Fibroblast of villous mesenchyme (primary cell): ENCODE measurements at places on chromosomes 16 and 17. TPM values are rescaled to one million over a fixed set of nuclear protein-coding genes. Genes with fewer than 3 reads are reported as not detected.

Gene SLFN13
- 1.6 and 2.6 TPM in 2 replicates for total RNA-seq

Gene CIAO2B
- total RNA-seq, result 133 and 136 TPM in 2 replicates

Gene CES3
- total RNA-seq, result 0.32 TPM in 1 of 2 replicates, not detected in the other

Gene HBA2
- total RNA-seq, result not detected in 2 replicates

Gene FLYWCH2
- 47.1 and 62.5 TPM in 2 replicates for total RNA-seq

Gene SCGB1C2
- not detected in 2 replicates for total RNA-seq

Gene NGFR
- under 0.01 TPM in 2 replicates for total RNA-seq

Gene KCNH6
- under 0.01 TPM in 1 of 2 replicates, not detected in the other for total RNA-seq

Gene MARVELD3
- total RNA-seq, result under 0.01 TPM in 1 of 2 replicates, not detected in the other

Gene TMIGD1
- total RNA-seq, result not detected in 2 replicates

Gene TK2
- total RNA-seq, result 38.9 and 41.9 TPM in 2 replicates

Gene UMOD
- total RNA-seq, result not detected in 2 replicates

DNA sequence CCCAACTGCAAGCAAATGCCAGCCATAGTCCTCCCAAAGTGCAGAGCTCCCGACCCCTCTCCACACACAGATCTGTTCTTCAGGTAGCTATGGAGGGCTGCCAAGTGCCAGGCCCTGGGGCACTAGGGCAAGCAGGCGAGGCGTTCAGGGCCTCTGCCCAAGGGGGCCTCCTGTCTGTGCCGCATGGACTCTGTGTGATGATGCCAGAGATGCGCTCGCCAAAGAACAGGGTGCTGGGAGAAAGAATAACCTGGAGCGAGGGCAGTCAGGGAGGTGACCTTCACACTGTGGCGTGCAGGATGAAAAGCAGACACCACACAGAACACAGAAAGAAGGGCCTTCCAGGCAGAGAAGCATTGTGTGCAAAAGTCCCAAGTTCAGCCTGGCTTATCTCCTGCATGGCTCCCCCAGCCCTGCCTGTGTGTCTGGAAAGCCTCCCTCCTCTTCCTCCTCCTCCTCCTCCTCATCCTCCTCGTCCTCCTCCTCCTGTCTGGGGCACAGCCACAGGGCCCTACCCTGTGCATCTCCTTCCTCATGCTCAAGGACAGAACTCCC is 44.2 kb downstream of the PEMT start:
- DNase-seq, result no peak

DNA sequence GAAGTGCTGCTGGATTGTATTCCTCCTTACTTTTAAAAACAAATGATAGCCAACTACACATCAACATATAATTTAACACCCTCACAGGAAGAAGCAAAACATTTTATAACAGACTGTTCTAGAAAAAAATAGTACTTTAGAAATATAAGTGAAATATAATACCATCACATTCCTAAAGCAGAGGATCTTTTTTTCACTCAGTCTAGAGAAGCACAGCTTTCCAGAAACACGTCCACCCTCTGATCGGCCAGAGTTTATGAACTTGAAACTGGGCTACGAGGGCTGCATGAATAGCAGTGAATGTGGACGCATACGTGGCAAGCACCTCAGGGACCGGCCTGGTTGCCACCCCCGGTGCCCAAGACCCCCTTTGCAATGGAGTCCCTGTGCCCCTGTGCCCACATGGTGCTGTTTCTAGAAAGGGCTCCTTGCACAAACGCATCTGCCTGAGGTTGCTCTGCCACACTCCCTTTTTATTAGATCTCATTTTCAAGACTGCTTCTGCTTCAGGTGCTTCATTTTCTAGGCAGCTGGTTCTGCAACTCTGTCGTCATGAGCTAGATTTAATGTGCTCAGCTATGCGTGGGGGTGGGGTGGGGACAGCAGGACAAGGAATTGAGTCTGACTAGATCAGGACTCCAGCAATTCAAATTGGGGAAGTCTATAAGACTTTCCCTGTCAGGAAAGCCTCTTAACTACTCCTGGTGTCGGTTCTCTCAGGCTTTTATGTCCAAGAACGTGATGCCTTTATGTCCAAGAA is 29.1 kb upstream of the ERN1 start:
- DNase-seq, result no peak

DNA sequence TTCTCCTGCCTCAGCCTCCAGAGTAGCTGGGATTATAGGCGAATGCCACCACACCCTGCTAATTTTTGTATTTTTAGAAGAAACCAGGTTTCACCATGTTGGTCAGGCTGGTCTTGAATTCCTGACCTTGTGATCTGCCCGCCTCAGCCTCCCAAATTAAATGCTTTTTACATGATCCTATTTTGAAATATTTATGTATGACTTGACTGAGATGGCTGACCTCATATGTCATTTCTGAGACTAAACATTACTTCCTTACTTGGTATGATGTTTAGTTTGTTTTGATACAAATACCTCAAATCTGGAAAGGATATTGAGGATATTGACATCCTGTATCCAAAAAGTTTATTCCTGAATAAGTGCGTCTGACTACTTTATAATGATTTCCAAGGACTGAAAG is 11.9 kb downstream of the CALCOCO2 start:
- peak; percentile 28 for DNase-seq

GRCh38 chr17:82320956-82321927 is 3.8 kb upstream of the CD7 start:
- DNase-seq, result no peak

DNA sequence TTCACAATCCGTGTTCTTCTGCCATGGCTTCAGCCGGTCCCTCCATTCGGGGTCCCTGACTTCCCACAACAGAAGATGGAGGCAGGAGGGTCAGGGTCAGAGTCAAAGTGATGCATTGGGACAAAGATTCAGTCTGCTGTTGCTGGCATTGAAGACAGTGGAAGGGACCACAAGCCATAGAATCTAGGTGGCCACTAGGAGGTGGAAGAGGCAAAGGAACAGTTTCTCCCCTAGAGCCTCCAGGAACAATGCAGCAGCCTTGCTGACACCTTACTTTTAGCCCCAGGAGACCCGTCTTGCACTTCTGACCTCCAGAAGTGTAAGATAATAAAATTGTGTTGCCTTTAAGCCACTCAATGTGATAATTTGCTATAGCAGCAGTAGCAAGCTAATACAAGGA is 55.9 kb downstream of the MFSD11 start:
- peak; percentile 30 for DNase-seq

DNA sequence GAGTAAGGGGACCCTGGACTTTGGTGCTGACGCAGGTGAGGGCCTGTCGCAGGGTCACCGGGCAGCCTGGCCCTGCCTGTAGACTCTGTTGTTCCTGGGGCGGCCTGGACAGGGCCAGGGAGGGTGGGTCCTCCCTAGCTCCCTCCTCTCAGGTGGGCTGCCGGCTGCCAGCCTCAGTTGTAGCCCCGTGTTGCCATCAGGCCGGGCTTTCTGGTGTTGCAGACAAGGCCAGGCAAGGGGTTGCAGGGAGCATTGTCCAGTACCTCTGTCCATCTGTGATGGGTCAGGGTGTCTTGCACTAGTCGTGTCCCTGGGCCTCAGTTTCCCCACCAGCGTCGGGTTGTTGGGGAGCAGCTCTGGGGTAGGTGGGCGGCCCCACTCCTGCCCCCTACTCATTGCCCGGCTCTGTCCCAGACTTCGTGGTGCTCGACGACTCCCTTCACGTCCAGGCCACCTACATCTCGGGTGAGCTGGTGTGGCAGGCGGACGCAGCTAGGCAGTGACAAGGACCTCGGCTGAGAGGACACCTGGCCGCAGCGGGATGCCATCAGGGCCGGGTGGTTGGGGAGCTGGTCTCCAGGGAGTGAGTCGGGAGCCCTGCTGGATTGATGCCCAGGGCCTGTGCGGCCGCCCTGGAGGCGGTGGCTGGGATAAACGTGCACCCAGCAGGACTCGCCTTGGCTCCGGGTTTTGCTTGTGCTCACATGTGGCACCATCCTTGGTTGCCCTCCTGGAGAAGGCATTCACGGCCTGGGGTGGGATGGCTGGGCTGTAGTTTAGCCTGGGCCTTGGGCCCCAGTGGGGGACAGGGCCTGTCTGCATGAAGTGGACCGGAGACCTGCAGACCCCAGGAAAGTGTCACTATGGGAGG is 1.9 kb downstream of the CEMP1 start:
- DNase-seq, result no peak

DNA sequence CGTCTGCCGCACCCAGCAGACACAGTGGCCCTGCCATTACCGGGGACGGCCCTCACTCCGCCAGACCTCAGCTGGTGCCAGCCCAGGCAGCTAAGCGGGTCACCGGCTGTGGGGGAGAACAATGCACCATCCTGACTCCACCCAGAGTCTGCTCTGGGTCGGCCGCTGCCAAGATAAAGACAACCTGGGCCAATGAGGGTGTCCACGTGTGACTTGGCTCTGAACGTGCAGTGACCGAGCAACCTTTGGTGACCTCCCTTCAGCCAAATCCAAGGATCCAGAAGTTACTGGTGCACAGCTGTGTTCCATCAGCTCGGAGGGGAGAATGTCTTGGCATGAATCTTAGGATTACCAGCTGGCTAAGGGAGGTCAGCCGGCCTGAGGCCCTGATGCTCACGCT is 155.9 kb downstream of the NTN1 start:
- no peak for DNase-seq

DNA sequence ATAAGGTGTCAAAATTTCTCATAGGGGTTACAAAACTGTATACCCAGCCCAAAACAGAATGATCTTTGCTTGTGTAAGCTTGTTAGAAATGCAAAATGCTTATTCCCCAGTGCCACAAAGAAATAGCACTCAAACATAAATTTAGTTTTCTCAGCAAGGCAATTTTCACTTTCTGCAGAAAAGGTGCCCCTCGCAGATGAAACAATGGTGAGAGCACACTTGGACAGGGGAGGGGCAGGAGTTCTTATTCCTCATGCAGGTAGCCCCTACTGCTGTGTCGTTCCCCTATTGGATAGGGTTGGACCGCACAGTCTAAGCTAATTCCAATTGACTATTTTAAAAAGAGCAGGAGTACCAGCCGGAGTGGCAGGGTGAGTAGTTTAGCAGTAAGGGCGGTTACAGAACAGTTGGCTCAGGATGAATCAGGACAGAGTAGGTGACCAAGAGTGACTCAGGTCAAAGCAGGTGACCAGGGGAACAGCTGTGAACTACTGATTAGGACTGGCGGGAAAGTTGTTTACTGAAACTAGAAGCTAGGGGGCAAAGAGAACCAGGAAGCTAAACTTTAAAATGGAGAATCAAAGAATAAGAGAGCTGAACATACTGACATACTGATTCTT is 5.5 kb upstream of the LDHD start:
- DNase-seq, result no peak

- no peak for DNase-seq
Observed at GRCh38 chr16:80680839-80681238, 123.6 kb downstream of the CDYL2 start.

- no peak for DNase-seq
Observed at GRCh38 chr17:42114118-42114517, 1.6 kb upstream of the DHX58 start.

GRCh38 chr16:75491876-75492275 is 3.4 kb downstream of the CHST6 start:
- DNase-seq, result no peak

- no peak for DNase-seq
Observed at GRCh38 chr17:1645207-1646171, at the start of gene SCARF1. TSS of gene SCARF1 (minus strand) at chr17:1645732. CDS start at chr17:1645697, 35 bp downstream.

DNA sequence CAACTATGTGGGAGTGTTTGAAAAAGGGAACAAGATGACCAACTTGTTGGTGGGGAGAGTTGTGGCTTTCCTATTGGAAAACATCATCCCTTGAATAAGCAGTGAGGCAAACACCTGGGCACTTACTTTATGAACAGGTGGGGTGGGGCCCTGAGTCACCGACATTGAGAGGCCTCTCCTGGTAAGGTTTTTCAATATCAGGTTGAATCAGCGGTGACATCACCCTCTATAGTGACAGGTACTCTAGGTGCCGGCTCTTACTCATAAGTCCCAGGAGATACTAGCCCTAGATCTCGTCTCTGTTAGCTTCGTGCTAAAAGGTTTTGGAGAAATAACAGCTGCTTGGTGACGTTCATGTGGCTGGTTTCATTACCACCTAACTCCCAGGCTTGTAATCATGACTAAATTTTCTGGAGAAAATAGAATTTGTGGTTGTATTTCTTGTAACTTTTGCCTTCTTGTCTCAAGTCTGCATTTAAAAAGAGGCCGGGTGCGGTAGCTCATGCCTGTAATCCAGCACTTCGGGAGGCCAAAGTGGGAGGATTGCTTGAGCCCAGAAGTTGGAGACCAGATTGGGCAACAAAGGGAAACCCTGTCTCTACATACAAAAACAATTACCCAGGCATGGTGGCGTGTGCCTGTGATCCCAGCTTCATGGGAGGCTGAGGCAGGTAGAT is 19.3 kb downstream of the CDH1 start:
- DNase-seq, result peak; percentile 17

DNA sequence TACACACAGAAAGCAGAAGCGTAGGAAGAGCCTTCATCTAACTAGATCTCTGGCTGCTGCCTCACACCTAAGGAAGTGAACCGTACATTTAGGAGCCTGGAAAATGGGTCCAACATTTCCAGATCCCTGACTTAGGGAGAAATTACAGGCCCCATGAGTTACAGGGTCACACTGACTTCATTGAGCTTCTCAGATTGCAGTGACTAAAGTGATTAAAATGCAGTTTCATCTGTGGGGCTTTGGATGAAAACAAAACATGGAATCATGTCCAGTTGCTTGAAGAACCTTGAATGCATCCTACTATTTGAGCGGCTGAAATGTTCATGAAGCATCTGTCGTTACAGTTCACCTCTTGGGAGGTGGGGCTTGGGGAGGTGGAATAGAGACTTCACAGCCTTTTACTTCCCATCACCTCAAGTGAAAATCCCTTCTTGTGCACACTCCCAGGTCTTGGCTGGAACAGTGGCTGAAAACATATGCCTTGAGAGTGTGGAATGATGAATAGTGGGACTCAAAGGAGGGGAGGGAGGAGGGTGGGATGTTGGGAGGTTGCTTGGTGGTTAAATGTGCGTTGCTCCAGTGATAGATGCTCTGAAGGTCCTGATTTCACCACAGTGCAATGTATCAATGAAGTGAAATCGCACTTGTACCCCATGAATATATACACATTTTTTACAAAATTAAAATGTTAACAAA is 19.7 kb downstream of the TEKT3 start:
- peak; percentile 53 for DNase-seq

DNA sequence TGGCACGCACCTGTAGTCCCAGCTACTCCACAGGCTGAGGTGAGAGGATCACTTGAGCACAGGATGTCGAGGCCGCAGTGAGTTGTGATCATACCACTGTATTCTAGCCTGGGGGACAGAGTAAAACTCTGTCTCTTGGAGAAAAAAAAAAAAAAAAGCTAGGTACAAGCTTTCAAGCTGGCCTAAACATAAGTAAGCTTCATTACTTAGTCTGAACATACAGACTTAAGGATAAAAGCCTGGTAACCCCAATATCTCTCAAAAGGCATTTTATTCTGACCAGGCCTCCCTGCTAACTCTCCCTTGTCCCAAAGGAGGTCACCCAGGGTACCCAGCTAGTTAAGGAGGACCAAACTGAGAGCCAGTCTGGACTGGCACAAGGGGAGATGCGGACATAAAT is 46.2 kb downstream of the TOM1L2 start:
- DNase-seq, result no peak

- no peak for DNase-seq
Observed at GRCh38 chr16:12027558-12028287, 51.2 kb downstream of the SNX29 start.

- DNase-seq, result peak; percentile 31
Observed at GRCh38 chr16:23296994-23297393, 5.1 kb upstream of the SCNN1B start.

GRCh38 chr17:20721171-20721570 is 141.6 kb downstream of the CDRT15L2 start:
- DNase-seq, result peak; percentile 86

GRCh38 chr17:28470914-28471366 is 2.5 kb upstream of the SLC13A2 start:
- DNase-seq, result peak; percentile 18
